ENCODE measurements at places on chromosomes 3 and 15.

- DNase-seq = no peak
Measured at GRCh38 chr3:43512754-43513404, 108.9 kb downstream of the ANO10 start.

DNA sequence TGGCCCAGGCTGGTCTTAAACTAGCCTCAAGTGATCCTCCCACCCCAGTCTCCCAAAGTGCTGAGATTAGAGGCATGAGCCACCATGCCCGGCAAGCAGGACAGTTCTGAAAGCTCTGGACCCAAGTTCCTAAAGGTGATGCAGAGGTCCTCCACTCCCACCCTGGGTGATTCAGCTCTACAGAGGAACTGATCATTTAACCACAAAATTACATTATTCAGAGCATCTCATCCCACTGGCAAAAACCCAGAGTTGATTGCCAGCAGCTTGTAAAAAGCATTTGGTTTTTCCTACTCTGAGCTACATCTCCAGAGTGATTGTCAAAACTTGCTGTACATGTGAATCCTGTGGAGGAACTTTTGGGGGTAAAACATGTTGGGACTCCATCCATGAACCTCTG, 60.2 kb downstream of the SLTM start:
- no peak for DNase-seq

DNA sequence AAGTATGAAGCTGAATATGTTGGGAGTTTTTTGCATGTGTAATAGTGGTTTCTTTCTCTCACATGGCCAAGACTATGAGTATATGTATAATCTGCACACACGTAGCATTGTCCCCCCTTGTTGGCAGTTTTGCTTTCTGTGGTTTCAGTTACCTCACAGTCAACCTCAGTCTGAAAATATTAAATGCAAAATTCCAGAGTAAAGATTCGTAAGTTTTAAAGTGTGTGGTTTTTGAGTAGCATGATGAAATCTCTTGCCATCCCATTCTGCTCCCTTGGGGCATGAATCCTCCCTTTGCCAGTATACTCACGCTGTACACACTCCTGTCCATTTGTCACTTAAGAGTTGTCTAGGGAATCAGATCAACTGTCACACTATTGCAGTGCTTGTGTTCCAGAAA, 742.0 kb upstream of the CCDC54 start:
- DNase-seq = no peak

- DNase-seq = no peak
Measured at GRCh38 chr15:69576948-69577351, 124.3 kb downstream of the RPLP1 start.

GRCh38 chr3:196708467-196708866, 3.6 kb downstream of the CEP19 start:
- DNase-seq = no peak

DNA sequence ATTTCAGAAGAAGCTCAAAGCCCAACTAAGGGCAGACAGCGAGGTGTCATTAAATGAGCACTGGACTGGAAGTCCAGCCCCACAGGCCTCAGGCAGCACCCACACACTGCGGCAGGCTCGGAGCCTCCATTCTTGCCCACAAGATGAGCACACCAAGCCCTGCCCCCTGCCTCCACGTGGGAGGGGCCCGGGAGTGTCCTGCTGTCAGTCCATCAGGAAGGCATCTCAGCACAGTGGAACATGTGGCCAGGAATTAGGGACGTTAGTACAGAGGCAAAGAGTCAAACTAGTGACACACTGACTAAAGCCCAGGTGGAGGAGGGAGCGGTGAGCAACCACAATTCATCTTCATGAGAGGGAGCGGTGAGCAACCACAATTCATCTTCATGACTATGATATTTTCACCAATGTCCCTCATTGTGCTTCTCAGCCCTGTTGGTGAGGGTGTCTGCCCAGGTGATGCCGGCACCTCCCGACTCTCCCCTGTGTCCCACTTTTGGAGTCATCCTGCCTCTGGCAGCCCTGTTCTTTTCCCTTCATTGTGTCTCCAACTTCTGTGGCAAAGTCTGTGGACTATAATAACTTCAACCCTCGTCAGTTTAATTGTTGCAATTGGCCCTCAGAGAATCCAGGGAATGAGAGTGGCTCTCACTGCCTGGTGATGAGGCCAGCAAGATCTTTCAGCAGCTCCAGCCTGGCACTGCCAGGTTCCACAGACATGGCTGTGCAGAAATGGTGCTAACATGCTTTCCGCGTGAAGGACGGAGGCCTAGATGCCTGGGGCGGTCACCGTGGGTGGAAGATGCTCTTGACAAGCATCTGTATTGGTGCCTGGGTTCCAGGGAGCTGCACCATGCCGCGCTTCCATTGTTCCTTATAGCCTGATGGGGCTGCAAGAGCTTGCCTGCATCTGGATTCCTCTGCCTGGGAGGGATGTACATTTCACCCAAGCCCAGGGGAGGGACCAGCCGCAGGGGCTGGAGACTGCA, 23.1 kb upstream of the SKOR1 start:
- DNase-seq = no peak

GRCh38 chr3:6449099-6449498, 411.8 kb upstream of the GRM7 start:
- no peak for DNase-seq

GRCh38 chr15:25667829-25668228, 195.3 kb downstream of the ATP10A start:
- no peak for DNase-seq

DNA sequence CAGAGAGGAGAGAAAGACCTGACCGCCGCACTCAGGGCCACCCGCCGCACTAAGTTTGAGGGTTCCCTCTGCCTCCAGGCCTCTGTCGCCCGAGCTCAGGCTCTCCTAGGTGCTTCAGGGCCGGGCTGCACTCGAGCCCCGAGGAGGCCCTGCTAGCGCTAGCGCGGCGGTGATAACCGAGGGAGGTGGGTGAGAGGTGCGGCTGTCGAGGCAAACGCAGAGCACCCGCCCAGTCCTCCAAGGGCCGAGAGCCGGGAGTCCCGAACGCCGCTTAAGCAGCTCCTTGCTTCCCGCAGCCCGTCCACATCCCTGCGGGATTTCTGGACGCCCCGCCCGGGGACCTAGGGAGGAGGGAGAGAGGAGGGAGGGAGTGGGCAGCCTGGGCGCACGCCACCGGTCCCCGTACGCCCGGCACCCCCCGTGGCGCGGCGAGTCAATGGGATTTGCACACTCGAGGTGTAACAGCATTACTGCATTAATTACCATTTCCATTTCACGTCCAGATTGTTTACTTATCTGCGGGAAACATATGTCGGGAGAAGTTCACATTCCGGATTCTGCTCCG, 6.8 kb downstream of the SOX14 start:
- peak; percentile 53 for DNase-seq

GRCh38 chr3:109338322-109338721, 976 bp upstream of the DPPA4 start:
- DNase-seq = no peak

GRCh38 chr3:108180194-108180593, 42.0 kb downstream of the IFT57 start:
- no peak for DNase-seq

DNA sequence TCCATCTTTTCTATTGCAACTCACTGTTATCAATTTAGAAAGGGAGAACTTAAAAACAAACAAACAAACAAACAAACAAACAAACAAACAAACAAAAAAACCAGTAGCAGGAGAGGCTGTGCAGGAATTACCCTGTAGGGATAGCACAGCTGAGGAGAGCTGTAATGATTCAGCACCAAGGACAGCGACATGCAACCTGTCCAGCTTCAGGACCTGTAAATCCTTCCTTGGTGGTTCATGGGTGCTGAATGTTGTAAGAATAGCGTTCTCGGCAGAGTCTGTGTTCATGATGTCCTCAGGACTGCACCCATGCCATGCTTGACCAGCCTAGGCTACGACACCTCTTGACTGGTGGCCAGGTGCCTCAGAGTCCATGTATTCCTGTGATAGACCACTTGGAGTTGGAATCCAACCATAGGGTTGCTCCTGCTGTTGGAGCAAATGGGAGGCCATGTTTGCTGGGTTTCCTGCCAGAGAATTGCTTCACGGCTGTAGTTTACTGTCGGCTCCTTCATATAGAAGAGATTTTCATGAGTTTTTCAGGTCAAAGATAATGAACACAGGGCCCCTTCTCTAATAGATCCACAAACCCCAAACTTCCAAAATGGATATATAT, 65.9 kb downstream of the CACNA2D3 start:
- DNase-seq = no peak

DNA sequence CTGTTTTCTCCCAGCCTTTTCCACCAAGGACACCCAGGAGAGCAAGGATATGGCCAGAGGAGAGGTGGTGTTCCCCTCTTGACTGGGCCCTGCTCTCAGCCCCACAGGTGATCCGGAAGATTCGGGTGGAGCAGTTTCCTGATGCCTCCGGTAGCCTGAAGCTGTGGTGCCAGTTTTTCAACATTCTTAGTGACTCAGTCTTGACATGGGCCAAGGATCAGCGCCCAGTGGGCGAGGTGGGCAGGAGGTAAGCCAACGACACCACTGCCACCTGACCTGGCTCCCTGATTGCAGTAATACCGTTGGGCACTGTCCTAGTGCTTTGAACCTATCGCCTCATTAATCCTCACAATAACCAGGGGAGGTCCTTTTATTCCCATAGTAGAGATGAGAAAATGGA, 25.3 kb upstream of the SLC28A1 start:
- no peak for DNase-seq

- DNase-seq = no peak
Measured at GRCh38 chr3:139517321-139518065, 22.0 kb downstream of the RBP1 start.

GRCh38 chr15:101137312-101137940, 114.4 kb downstream of the CHSY1 start:
- DNase-seq = no peak

DNA sequence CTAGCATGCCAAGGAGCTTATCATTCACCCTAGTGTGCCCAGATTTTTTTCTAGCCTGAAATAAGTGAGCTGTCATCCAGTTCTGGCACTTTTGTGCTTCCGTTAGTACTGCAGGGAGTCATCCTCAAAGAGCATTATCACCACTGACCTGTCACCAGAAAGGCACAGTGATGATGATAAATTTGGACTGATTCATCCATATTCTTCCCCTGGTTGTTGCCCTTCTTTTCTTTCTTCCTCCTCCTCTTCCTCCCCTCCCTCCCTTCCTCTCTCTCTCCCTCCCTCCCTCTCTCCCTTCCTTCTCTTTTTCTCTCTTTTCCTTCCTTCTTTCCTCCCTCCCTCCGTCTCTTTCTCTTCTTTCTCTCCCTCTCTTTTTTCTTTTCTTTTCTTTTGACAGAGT, 21.3 kb downstream of the SLC35G2 start:
- DNase-seq = no peak

DNA sequence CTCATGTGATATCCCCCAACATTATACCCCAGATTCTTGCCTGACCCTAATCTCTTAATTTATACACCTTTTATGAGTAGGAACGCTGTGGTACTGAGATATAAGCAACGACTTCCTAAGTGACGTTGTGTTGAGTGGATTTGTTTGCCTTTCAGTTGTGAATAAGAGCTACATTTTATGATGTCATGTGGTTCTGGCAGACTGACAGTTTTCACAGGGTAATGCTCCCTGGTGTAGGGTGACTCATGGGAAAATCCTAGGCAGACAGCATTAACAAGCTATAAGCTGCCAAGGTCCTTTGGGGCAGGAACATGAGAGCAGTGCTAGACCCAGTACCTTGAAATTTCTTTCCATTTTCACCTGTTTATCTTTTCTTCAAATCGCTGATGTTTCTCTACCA, 11.2 kb downstream of the C3orf52 start:
- DNase-seq = no peak

GRCh38 chr15:65033659-65034269, 4.3 kb upstream of the MTFMT start:
- no peak for DNase-seq

DNA sequence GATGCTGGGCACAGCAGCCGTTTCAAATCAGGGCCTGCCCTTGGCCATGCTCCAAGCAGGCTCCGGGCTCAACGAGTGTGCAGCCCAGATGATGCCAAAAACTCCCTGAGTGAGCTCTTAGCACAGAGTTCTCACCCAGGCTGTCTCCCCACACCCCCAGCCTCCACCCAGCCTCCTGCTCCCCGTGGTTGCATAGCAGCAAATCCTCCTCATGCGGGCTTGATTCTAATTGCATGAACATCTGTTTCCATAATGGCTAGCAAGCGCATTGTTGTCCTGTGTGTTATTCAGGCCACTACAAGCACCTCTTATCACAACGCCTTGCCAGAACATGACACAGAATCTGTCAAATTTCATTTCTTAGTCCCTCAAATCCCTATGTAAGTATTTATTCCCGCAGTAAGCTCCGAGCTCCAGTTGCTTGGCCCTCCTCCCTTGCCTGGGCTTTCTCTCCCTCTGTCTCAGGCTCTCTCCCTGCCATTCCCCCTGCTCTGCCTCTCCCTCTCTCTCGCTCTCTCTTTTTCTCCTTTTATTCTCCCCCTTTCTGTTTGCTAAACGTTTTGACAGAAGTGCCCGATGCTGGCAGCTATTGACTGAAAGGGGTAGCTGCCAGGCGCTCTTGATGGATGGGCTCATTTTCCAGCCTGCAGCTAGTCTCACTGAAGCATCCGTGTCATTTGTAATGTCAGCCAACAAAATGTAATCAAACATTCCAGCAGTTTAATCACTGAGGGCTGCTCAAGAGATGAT, 306.5 kb downstream of the IL20RB start:
- DNase-seq = no peak

- no peak for DNase-seq
Measured at GRCh38 chr15:39230908-39231285, 350.0 kb upstream of the THBS1 start.

DNA sequence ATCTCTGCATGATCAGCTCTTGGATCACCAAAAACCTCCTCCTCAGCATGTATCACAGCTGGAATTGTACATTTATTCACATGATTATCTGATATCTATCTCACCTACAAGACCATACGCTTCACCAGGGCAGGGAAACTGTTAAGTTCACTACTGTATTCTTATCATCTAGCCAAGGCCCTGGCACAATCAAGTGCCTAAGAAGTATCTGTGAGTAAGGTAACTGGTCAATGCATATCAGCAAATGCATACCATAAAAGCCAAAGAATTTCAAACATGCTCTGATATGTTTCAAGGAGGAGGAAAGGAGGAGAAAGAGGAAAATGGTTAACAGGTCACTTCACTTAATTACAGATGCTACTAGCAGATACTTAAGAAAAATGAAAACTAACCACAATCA, 158.4 kb downstream of the LIPC start:
- no peak for DNase-seq

All from activated CD8-positive, alpha-beta memory T cell treated with anti-CD3 and anti-CD28 coated beads, Interleukin-2, amount 50 U/mL, for 48 hours (primary cell).